Activated CD8-positive, alpha-beta memory T cell treated with anti-CD3 and anti-CD28 coated beads, Interleukin-2, amount 10 ng/mL, durations not matched to agents 7 days and 5 days (primary cell): ENCODE measurements at places on chromosomes 12 and 14.

GRCh38 chr14:56276108-56276507 is 157.9 kb downstream of the PELI2 start:
- DNase-seq = no peak

- DNase-seq = no peak
Measured at GRCh38 chr14:103213331-103213730, 90.1 kb downstream of the TNFAIP2 start.

- no peak for DNase-seq
Measured at GRCh38 chr14:64324461-64324860, 30.3 kb upstream of the ESR2 start.

- no peak for DNase-seq
Measured at GRCh38 chr12:50988051-50988450, 35.7 kb downstream of the HIGD1C start.

DNA sequence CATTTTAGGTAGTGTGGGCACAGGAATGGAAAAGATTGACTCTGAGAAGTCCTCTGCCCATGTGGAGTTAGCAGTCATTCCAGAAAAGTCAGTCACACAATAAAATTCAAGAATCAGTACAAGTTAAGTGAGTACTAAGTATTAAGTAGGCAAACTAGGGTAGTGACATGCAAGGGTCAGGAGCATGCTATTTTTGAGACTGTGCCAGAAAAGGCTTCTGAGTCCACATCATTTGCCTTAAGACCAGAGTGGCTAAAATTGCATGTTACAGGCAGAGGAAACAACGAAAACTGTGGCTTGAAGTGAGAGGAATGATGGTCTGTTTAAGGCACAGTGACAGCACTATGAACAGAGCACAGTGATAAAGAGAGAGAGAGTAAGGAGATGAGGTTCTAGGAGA is 108.9 kb downstream of the SLC6A15 start:
- DNase-seq = no peak

- DNase-seq = no peak
Measured at GRCh38 chr12:78799649-78800048, 64.9 kb upstream of the SYT1 start.

- DNase-seq = no peak
Measured at GRCh38 chr12:128111951-128112350, 155.0 kb upstream of the TMEM132C start.
